ENCODE measurements at places on chromosomes 5 and 9.
A peak's percentile ranks its signal among the peaks of the same experiment; 100 is the strongest.

DNA sequence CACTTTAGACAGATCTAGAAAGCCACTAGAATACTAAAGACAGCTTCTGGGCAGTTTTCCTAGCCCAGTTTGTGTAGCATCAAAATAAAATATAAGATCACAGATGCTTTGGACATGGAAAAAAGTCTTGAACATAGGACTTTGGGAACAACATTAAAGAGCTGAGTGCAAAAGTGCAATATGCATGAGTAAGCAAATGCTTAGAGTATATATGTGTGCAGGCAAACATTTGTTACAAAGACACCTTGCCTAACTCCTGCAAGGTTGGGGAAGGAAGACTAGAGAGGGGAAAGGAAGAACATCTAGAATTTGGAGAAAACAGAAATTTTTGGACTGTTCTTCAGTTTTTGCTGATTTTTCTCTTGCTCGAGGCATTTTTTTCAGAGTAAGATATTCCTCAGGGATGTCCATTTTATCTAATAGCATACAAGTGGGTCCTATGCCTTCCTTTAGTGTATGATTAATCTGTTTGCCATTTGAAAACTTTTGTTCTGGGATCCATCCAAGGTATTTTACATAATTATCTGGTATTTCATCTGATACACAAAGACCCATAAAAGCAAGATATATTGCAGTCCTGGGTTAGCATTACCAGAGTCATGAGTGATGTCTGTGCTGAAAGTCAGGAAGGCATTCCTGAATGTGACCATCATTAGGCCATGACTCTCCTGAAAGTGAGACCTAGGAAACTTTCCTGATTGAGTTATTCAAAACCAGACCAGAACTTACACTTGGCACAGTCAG lies 142.0 kb upstream of the RGMB start:
- no peak for DNase-seq

GRCh38 chr5:1639757-1640156 lies 116.0 kb upstream of the LPCAT1 start:
- no peak for DNase-seq

DNA sequence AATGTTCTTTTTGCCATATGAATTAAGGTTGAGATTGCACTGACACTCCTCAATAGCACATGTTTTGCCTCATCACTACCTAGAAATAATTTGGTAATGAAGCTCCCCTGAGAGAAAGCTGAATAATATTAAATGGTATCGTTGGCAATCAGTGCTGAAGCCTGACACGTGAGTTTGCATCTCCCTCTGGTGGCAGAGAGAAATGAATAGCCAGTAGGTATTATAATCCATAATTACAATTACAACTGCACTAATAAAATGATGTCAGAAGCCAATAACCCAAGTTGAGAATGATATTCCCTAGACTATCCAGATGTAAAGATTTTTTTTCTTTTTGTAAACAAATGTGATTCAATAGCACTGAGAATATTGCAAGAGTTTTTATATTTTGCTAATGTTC lies 700.3 kb downstream of the PTPRD start:
- DNase-seq: no peak

DNA sequence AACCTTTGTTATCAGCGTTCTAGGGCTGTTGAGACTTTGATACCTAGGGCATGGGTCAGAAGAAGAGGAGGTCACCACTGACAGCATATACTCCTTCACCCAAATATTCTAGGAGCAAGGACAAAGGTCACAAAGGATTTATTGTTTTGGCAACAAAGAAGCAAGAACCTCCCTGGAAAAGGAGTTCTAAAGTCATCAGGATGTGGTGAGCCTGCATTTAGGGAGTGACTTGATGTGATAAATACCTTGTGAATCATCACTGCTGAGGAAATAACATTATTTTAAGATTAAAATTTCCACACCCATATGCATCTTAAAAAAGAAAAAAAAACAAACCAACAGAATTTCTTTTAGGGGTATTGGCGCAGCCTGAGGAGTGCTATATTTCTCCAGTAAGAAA lies 13.9 kb downstream of the IFNA1 start:
- DNase-seq: no peak

DNA sequence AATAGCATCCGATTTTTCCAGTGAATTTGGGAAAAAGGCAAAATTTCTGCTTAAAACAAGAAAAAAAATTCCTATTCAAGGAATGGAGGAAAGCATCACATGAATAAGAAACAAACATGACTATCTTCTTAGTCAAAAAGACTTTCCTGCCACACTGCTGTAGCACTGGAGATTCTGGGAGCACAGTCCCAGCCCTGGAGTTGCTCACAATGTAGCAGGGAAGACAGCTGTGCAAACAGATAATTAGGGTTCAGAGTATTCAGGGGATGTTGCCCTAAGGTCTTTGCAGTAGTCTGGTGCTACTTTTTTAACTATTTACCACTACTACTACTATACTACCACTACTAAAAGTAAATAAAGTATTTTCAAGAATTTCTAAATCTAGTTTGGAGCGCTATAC lies 86.5 kb downstream of the BNC2 start:
- DNase-seq: no peak

DNA sequence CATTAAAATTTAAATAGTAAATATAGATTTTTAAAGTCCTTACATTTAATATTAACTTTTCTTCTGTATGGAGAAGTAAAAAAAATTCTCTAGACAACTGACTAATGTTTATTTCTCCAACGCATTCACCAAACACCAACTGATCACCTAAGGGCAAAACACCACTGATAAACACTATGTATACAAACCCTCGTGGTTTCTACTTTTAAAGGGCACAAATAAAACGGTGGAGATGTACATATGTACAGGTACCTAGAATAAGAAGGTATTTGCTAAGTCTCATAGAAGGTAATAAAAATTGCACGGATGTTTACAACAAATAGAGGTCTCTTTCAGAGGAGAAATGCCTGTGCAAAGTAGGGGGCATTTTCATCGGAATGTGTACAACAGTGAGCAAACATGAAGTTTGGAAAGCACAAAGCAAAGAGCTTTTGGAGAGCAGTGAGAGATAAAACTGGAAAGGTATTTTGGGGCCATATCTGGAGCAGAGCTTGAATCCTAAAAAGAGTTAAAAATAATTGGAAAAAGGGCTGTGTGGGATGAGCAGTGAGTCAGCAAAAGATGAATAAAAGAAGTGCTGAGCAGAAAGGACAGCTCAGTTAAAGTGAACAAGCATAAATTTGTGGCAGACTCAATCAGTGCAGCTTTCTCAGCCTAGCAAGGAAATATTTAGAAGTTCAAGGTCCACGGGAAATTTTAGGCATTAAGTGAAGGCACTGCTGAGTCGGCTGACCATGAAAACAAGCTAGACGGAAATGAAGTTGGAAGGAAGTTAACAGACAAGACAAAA lies 160.0 kb downstream of the TMEM161B start:
- DNase-seq: no peak

- DNase-seq: no peak
Measured at GRCh38 chr9:93496285-93496684, 42.9 kb upstream of the FAM120AOS start.

- no peak for DNase-seq
Measured at GRCh38 chr5:58088941-58089340, 370.9 kb downstream of the PLK2 start.

DNA sequence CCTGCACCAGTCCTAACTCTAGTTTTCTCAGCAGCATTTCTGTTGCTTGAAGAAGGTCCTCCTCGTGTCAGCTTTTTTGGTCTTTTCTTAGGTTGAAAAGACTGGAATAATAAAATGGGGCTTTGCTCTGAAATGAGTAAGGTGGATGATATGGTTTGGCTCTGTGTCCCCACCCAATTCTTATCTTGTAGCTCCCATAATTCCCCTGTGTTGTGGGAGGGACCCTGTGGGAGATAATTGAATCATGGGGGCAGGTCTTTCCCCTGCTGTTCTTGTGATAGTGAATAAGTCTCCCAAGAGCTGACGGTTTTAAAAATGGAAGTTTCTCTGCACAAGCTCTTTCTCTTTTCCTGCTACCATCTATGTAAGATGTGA lies 53.6 kb downstream of the LIX1 start:
- DNase-seq: no peak

DNA sequence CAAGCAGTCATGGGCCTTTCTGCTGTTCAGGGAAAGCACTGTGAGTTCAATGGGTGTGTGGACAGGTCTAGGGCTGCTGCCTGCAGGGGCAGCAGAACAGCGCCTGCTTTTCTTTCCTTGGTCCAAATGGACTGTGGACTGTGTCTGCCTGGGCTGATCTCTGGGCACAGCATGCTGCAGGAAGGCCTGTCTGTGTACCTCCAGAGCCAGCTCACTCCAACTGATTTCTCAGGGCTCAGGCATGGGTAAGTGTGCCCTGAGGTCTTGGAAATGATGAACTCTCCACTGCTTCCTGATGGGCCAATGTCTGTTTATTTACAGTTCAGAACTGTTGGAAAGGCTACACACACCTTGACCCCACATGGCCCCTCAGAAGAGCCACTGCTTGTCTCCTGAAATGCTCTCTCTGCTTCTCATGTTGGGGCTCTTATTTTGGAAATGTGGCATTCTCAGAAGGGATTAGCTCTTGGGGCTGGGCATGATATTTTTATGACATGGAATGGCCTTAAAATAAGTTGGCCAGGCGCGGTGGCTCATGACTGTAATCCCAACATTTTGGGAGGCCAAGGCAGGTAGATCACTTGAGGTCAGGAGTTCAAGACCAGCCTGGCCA lies 27.0 kb downstream of the SLC22A4 start:
- DNase-seq: no peak

- DNase-seq: no peak
Measured at GRCh38 chr9:32581512-32582143, 8.7 kb upstream of the NDUFB6 start.

- DNase-seq: no peak
Measured at GRCh38 chr5:155943516-155944407, 383.2 kb upstream of the SGCD start.

DNA sequence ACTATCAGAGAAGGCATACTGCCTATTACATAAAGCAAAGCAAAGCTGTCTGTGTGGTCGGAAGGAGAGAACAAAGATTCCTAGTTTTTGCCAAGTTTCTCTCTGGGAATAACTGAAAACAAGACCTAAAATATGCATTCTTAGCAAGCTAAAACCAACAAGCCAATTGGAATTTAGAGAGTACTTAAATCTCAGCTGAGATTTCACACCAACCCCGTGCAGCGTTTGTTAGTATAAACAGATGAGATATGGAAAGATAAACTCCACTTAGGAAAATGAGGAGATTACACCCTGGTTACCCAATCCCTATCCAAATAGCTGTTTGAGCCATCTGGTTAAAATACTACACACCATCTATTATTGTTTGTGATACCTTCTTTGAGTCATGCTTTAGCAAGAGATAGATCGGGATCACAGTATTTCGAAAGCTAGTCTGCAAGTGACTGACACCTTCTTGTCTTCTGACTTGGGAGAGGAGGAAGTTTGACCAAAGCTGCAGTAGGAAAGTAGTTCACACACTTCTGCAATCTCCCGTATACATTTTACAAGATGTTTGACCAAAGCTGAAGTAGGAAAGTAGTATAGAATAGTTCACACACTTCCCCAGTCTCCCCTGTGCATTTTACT lies 18.2 kb downstream of the FAF2 start:
- no peak for DNase-seq

- no peak for DNase-seq
Measured at GRCh38 chr9:89864731-89865130, 259.9 kb downstream of the GADD45G start.

DNA sequence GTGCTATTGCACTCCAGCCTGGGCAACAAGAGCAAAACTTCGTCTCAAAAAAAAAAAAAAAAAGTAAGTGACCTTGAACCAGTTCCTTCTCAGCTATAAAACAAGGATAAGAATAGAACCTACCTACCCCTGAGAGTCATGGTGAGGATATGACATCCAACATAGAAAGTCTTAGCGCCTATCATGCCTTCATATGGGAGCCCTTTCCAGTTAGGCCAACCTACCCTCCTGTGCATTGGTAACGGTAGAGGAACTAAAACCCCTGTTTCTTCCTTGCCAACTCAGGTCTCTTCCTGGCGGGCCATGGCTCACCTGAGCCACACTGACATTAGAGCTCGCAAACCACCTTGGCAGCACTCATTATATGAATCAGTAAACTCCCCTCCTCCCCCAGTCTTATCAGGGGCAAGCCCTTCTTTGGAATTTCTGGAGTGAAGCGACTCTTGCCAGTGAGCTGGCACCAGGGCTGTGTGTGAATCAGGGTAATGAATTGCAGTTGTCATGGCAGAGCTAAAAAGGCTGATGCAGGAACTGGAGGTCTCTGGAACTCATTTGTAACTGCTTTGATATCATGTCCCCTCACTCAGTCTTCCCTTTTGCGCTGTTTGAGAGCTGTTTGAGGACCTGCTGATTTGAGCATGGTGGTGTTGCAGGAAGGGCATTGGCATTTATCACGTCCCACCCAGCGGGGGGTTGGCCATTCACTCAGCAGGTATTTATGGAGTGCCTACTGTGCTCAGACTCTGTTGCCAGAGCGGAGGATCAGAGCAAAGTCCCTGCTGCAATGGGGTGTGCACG lies 10.3 kb downstream of the WWC1 start:
- DNase-seq: no peak

- no peak for DNase-seq
Measured at GRCh38 chr9:133700819-133701320, 37.3 kb downstream of the SARDH start.

- DNase-seq: no peak
Measured at GRCh38 chr9:129702589-129703520, 37.4 kb downstream of the PRRX2 start.

- no peak for DNase-seq
Measured at GRCh38 chr5:65081071-65081470, 312.3 kb downstream of the CWC27 start.

DNA sequence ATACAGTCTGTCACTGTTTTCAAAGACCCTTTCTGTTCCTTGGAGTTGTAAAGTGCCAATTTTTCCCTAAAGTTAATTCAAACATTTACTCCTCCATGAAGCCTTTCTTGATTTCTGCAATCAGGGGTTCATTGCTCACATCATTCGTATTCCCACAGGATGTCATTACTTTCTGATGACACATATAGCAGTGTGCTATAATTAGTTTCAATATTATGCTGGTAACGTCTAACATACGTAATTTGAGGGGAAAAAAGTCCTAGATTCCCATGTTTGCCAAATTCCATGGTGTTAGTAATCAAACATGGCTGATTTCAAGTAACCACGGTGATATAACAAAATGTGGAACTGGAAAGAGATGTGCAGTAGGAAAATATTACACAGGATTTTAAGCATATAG lies 468.2 kb upstream of the MEF2C start:
- no peak for DNase-seq

- peak; percentile 40 for DNase-seq
Measured at GRCh38 chr5:157459715-157460599, at the start of gene NIPAL4. NIPAL4 (plus strand) TSS chr5:157460213; CDS start chr5:157460321, 108 bp downstream.

GRCh38 chr5:114327474-114327873 lies 34.4 kb upstream of the KCNN2 start:
- no peak for DNase-seq

- DNase-seq: no peak
Measured at GRCh38 chr5:174692381-174692780, 32.0 kb upstream of the MSX2 start.

GRCh38 chr9:68455451-68455850 lies 85.2 kb downstream of the TMEM252 start:
- no peak for DNase-seq

DNA sequence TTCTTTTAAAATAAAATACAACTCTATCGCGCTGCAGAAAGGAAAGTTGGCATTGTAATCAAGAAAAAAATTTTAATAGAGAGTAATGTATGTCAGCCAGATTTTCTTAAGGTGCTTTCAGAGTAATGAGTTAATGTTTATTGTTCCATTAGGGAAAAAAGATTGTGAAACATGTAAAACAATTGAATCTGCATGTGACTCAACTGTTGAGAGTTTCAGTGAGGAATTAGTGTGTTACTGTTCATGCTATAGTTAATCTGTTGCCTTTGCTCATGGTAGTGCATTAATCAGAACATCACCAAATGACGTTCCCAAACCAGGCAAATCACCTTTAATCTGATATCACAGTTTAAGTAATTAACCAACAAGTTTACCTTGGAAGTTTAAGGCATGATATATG lies 600.5 kb downstream of the NR2F1-AS1 start:
- no peak for DNase-seq
